ENCODE measurements at places on chromosomes 5 and 9. TPM values are rescaled to one million over a fixed set of nuclear protein-coding genes. Genes with fewer than 3 reads are reported as not detected.

GRCh38 chr5:111869681-111870080 lies 112.7 kb upstream of the NREP start:
- DNase-seq = no peak
- H3K4me3 ChIP-seq = no peak overlapping the region
- no peaks in the 10 kb centered on the region for H3K27me3 ChIP-seq
- H3K27ac ChIP-seq = no peak overlapping the region

- no peaks in the 10 kb centered on the region for H3K36me3 ChIP-seq
- no peak for DNase-seq
- H3K4me3 ChIP-seq = no peak overlapping the region
Observed at GRCh38 chr5:102651466-102651865, 103.6 kb upstream of the PAM start.

DNA sequence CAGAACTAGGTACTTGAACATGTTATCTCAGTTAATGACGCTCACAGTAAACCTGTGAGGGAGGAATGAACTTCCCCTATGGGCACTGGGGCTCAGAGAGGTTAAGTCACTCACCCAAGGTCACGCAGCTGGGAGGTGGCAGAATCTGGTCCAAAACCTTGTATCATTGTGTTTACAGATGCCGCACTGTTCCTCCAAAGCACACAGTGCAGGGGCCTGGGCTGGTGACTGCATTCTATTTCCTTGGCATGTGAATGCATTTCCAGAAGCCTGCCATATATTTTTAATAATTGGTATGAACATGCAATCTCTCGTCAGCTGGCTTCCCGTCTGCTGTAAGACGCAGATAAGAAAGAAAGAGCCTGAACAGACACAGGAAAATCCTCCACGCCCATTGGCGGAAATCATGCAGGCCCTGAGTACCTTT lies 77.0 kb upstream of the TBC1D2 start:
- no peak overlapping the region for H3K27ac ChIP-seq
- no peaks in the 10 kb centered on the region for H3K4me1 ChIP-seq
- DNase-seq = no peak
- no peaks in the 10 kb centered on the region for H3K36me3 ChIP-seq
- no peaks in the 10 kb centered on the region for H3K27me3 ChIP-seq

GRCh38 chr5:1521671-1522600 lies 1.8 kb downstream of the LPCAT1 start:
- H3K36me3 ChIP-seq = no peaks in the 10 kb centered on the region
- no peak overlapping the region for H3K27ac ChIP-seq
- peak overlapping the region; percentile 89 for H3K4me3 ChIP-seq
- H3K27me3 ChIP-seq = no peaks in the 10 kb centered on the region
- H3K4me1 ChIP-seq = no peaks in the 10 kb centered on the region
- DNase-seq = peak; percentile 22

DNA sequence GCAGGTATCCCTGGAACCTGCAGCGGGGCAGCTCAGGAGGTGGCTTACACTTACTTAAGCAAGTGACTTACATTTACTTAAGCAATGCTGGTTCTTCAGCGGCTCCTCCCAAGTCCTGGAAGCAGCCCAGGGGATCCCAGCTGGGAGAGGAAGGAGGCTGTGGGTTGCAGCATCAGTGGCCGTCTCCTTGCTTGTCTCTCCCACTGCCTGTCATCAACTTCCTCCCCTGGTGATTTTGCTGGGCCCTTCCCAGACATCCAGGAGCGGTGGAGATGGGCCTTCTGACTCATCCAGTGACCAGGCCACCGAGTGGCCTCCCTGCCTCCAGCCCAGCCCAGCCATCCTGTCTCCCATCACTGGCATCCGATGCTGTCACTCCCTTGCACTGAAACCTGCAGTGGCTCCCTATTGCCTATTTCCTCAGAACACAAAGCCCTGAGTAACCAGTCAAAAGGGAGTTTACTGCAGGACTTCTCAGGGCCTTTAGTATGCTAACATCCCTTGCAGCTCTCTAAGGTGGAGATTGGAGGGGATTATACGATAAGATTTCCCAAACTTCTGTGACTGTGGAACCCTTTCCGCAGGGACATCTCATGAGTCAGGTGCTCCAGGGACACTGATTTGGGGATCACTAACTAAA lies 155.9 kb upstream of the PHYKPL start:
- no peaks in the 10 kb centered on the region for H3K36me3 ChIP-seq
- H3K27me3 ChIP-seq = no peaks in the 10 kb centered on the region
- no peak for DNase-seq
- H3K4me1 ChIP-seq = no peaks in the 10 kb centered on the region
- no peak overlapping the region for H3K4me3 ChIP-seq
- H3K27ac ChIP-seq = no peak overlapping the region

- no peak overlapping the region for H3K4me3 ChIP-seq
- no peak for DNase-seq
- H3K27me3 ChIP-seq = no peaks in the 10 kb centered on the region
- H3K4me1 ChIP-seq = no peaks in the 10 kb centered on the region
Observed at GRCh38 chr5:7325975-7326913, 69.7 kb upstream of the ADCY2 start.

GRCh38 chr9:17589771-17590170 lies 10.9 kb downstream of the SH3GL2 start:
- no peak overlapping the region for H3K4me3 ChIP-seq
- H3K36me3 ChIP-seq = no peaks in the 10 kb centered on the region
- no peak for DNase-seq

- H3K27me3 ChIP-seq = no peaks in the 10 kb centered on the region
- H3K4me1 ChIP-seq = no peaks in the 10 kb centered on the region
- H3K36me3 ChIP-seq = no peaks in the 10 kb centered on the region
- no peak overlapping the region for H3K27ac ChIP-seq
- DNase-seq = no peak
Observed at GRCh38 chr9:11064909-11065308, 452.1 kb upstream of the PTPRD start.

DNA sequence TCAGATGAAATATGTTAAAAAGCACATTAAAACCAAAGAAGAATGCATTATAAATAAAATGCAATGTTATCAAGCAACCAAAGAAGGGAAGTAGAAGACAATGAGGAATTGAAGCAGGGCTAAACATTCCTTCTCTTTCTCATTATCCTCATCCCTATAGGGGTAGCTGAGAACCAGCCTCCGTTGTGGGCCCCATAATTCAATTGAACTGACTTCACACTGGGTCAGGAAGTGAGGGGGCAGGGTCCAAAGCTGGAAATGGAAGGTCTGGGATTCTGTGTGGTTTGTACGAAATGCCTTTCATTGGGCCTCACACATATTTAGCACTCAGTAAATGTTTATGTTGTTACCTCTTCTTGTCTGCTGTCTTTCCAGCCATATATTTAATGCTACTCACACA lies 220.4 kb upstream of the CD180 start:
- H3K36me3 ChIP-seq = no peaks in the 10 kb centered on the region
- H3K27me3 ChIP-seq = no peaks in the 10 kb centered on the region
- DNase-seq = no peak
- H3K4me3 ChIP-seq = no peak overlapping the region
- H3K4me1 ChIP-seq = no peaks in the 10 kb centered on the region
- H3K27ac ChIP-seq = no peak overlapping the region

The PCDHB5 gene
- total RNA-seq = 0.48 TPM

The OBP2B gene
- not detected for total RNA-seq

The PCDHGA2 gene
- 0.61 TPM for total RNA-seq

The ANKRD34B gene
- not detected for total RNA-seq

The ELOVL7 gene
- total RNA-seq = 0.82 TPM

The RETREG1 gene
- total RNA-seq = 70.8 TPM

Data from right lobe of liver (tissue), 6 donors.